ENCODE measurements at places on chromosomes 5 and 9.
A peak's percentile ranks its signal among the peaks of the same experiment; 100 is the strongest.

- no peak for DNase-seq
Measured at GRCh38 chr5:123441408-123441807, 18.2 kb upstream of the CEP120 start.

DNA sequence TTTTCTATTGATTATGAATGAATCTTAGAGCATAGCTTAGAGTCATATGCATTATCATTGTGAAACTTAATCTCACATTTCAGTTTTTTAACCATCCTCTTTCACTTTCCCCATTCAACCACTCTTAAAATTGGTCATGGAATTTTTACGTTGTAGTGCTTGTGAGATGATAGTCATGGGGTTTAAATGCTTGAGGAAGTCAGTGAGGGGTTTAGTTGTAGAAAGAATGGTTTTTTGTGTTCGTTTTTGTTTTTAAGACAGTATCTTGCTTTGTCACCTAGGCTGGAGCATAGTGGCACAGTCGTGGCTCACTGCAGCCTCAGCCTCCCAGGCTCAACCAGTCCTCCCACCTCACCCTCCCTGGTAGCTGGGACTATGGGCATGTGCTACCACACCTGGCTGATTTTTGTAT lies 19.6 kb downstream of the UGCG start:
- no peak for DNase-seq

DNA sequence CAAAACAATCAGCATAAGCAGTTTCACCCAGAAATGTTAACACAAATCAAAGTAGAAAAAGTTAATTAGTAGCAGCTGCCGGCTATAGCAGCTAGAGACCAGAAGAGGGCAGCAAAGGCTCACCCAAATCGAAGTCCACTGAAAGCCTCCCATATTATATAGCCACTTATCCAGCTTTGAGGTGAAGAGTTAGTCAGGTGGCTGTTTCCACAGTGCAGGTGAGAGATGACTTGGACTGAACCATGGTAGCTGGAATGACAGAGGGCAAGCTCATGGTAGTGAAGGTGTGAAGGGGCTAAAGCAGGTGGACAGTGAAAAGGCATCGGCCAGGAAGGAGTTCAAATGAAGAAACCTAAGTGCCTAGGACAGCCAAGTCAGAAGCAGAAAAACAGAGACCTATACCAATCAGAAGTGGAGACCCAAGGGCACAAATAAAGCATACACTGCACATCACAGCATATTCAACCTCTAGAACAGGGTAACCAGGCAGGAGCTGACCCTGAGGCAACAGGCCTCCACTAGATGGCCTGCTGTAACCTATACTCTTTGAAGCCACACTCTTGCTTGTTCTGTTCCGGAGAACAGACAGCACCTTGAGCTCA lies 7.2 kb upstream of the RNF38 start:
- DNase-seq = peak; percentile 18

- no peak for DNase-seq
Measured at GRCh38 chr5:66742083-66742895, 146.1 kb downstream of the MAST4 start.

DNA sequence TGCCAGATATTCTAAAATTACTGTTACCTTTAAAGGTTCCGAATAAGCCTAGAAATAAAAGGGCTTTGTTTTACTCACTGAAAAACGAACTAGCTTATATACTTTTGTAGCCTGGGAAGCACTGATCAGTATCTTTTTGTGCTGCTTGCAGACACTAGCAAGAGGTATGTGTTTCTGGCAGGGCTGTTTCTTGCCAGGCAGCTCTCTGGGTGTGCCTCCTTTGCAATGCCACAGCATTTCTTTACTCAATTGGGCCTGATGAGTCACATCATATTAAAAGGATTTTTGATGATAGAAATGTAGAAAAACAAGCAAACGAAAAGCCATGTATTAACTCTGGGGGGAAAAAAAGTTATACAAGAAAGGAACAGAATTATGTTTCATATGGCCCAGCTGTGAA lies 35.6 kb downstream of the CD180 start:
- no peak for DNase-seq

GRCh38 chr9:114449236-114449635 lies 56.0 kb downstream of the WHRN start:
- DNase-seq = no peak

DNA sequence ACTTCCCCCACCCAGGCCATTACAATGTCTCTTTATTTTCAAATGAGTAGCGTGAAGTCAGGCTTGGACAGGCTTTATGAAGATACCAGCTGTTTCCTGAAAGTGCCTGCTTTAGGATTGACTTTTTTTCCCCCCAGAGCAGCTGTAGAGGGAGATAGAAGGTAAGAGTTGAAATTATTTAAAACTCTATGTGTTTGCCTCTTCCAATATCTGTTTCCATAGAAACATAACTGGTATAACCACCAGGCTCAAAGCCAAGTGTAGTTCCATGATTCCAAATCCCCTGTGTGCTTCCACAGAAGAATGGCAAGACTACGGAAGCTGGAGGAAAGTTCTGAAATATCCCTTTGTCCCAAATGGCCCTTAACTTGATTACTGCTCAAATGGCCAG lies 87.4 kb upstream of the TBC1D2 start:
- DNase-seq = no peak

DNA sequence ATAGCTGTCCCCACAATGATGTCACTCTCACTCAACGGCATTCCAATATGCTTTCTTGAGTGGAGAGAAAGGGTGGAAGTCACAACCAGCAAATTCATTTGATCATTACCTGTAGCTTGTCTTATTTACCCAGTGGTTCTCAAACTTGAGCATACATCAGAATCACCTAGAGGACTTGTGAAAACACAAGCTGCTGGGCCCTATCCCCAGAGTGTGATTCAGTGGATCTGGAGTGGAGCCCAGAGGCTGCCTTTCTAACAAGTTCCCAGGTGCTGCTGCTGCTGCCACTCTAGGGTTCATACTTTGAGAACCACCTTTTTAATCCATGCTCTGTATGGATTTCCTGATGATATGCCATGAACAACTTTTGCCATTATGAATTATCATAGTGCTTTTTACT lies 94.7 kb downstream of the KLHL3 start:
- no peak for DNase-seq

DNA sequence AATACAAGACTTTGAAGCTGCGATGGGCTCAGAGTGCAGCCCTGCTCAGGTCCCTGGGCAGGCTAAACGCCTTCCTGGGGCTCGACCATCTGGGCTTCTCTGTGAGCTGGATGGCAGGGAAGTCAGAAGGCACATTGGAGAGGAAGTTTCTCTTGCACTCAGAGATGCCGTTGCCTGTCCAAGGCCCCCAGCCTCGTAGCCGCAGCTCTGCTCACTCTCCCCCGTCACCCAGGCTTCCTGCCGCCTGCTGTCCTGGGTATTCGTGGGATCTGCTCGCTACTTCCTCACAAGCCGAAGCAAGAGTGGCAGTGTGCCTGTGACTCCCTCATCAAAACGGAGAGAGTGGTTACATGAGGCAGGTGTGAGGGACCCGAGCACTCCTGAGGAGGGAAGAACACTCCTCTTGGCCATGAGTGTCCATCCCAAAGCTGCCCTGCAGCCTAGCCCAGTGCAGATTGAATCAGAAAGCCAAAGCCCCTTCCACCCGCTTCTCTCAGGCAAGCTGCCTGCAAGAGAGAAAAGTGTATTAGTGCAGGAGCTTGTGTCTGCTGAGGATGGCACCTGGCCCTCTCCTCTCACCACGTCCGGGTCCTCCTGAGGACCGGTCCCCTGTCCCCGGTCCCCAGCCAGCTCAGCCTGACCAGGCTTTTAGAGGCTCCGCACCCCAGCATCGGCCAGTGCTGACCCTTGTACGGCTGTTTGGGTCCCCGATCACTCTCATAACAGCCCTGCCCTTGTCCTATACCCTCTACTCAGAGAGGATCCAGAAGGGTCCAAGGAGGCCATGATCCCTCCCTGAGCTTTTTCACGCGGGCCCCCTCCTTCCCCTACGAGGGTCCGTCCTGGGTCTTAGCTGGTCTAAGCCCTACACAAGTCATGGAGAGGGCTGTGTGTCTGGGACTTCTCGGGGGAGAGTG lies 7.3 kb downstream of the FCN2 start:
- DNase-seq = no peak

DNA sequence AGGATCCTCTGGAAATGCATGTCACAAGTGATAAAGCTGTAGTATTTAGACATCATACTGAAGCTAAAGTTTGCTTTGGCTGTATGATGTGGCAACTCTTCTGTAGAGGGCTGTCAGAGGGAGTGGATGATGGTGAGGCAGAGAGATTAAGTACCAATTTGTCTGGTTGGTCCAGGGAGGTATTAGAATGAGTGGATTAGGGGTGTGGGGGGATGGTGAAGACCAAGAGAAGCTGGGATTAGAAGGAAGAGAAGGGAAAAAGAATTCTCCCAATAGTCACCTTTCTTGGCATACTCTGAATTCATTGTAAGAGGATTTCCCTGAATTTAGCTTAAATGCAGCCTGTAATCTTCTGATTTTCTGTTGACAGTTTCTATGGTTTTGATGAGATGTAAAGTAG lies 3.6 kb downstream of the PCDHAC2 start:
- DNase-seq = no peak

DNA sequence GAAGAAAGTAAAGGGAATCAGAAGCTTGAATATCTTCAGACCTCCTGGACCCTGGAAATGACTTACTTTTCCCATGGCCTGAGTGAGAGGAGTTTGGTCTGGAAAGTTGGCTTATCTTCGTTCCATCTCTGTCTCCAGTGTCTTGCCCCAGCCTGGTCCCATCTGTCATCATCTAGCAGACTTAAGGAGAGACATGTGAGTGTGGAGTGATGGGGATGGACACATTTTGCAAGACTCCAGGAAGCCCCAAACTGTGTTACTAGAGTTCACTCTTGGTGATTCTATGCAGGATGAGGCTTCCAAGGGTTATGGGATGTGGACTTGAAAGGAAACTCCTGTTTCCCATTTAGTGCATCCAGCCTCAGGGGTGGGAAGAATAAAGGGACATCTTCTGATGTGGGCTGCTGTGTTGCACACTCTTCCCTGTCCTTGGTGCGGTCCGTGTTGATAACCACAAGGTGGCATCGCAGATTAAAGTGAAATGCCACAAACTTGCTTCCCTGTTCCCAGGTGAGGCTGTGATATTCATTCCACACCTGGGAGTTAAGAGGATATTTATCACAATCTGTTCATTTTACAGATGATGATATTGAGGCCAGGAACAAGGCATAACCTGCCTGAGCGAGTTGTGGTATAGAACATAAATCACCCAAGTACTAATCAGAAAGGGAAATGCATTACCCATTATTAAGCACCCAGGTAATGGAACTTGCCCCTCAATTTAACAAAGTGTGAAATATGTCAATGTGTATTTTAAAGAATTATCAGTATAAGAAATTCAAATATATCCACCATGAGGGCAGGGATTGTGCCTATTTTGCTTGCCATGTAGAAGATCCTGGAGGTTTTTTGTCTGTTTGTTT lies 269.9 kb upstream of the PAPPA start:
- DNase-seq = no peak

DNA sequence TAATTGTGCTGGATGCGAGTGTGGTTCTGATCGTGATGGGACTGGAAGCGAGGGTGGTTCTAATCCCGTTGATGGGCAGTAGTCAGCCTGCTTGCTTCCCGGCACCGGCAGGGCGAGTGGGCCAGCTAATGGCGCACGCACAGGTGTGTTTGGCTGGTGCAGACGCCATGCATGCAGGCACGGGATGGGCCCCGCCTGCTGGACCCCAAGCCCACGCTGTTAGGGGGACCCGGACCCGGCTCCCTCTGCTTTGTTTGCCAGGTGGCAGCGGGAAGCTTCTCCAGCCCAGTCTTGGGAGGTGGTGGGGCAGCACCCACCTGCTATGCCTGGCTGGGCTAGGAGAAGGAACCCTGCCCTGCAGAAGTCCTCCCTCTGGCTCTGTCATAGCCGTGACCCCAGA lies 70.3 kb downstream of the VAV2 start:
- no peak for DNase-seq

GRCh38 chr5:64534033-64534432 lies 28.2 kb downstream of the RGS7BP start:
- no peak for DNase-seq

- no peak for DNase-seq
Measured at GRCh38 chr5:40678460-40679147, 1.1 kb upstream of the PTGER4 start.

DNA sequence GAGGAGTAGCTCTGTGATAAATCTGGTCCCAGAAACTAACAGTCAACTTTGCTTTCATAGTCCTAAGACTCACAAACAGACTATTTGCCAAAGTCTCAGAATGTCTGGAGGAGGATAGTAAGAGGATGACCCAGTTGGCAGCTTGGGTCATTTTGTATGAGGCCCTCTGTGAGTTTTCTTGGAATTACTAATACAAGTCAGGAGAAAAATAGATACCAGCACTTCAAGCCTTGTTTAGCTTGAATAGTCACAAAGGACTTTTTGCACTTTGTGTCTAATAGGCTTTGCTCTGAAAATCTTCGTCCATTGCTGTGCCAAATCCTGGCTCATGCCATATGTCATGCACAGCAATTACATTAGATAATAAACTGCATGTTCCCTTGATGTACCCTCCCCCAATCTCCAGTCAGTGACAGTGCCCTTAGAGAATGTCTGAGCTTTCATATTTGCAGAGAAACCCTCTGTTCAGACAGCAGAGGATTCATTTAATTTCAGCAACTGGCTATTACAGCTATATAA lies 612.8 kb downstream of the CSNK1G3 start:
- DNase-seq = no peak

DNA sequence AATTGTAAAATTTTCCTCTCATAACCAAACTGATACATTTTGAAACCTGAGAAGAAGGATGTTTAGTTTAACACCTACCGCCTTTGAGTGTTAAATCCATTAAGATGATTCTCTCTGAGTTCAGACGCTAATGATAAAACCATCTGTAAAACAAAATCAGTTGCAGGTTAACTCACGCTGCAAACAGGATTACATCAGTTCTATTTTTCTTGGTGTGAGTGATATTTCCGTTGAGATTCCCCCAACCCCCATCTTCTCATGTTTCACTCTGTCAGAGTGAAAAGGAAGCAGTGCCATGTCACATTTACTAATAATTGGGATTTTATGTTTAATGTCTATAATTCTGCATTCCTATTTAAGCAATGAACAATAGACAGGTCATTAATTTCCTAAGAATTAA lies 146.5 kb downstream of the FANCC start:
- no peak for DNase-seq

- no peak for DNase-seq
Measured at GRCh38 chr9:98702340-98702739, 6.4 kb downstream of the GABBR2 start.

GRCh38 chr5:138700581-138701362 lies 52.5 kb upstream of the CTNNA1 start:
- no peak for DNase-seq
